ENCODE measurements at places on chromosomes 3 and 15. TPM values are rescaled to one million over a fixed set of nuclear protein-coding genes. Genes with fewer than 3 reads are reported as not detected.

ZNF662 gene
- polyA plus RNA-seq: 3.1 TPM

- no peak for DNase-seq
Measured at GRCh38 chr15:27665002-27665401, 434.1 kb downstream of the OCA2 start.

DNA sequence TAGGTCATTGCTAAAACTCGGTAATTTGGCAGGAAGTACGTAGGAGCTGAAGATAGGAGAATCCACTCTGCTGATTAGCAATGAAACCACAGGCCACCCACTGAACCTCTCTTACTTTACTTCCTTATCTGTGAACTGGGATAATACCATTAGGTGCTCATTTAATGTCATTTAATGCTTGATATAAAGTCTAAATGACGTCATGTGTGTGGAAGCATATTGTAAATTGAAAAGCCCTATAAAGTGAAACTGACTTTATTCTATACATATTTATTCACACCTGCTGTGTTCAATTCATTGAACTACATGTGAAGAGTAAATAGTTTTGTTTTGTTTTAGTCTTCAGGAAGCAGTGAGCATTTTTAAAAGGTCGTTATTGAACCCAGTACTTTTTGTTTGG lies 137.5 kb downstream of the CNTN4 start:
- DNase-seq: no peak

DNA sequence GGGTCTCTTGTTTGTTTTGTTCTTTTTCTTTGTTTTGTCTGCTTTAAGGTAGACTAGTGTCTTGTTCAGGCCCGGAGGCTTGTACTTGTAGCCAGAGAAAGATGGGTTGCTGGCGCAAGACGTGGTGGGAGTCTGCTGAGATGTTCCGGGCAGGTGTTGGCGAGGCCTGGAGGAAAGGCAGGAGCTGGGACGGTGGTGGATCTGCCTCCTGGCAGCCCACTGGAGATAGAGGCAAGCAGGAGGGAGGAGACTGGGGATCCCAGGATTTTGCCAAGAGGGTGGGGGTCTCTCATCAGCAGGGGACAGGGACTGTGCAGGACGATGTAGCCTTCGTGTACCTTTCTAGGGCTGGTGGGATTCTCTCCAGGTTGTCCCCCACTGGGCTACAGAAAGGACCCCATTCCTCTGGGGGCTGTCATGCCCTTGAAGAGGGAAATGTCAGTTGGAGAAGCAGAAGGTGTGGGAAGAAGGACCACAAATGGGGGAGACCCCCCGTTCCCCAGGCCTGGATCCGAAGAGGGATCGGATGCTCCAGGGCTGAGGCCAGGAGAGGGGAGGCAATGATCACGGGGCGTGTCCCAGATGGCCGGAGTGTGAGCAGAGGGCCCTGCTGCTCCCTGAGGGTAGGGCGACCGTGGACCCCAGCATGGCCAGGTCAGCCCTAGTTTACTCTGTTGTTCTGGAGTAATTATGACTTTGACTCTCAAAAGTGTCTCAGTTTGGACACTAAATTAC lies 7.0 kb downstream of the CHAC1 start:
- no peak for DNase-seq

RHCG gene
- 0.93 TPM for polyA plus RNA-seq

MAP4 gene
- 267 TPM for polyA plus RNA-seq

FGF7 gene
- polyA plus RNA-seq: 21.3 TPM

CHST2 gene
- polyA plus RNA-seq: 2.0 TPM

DNA sequence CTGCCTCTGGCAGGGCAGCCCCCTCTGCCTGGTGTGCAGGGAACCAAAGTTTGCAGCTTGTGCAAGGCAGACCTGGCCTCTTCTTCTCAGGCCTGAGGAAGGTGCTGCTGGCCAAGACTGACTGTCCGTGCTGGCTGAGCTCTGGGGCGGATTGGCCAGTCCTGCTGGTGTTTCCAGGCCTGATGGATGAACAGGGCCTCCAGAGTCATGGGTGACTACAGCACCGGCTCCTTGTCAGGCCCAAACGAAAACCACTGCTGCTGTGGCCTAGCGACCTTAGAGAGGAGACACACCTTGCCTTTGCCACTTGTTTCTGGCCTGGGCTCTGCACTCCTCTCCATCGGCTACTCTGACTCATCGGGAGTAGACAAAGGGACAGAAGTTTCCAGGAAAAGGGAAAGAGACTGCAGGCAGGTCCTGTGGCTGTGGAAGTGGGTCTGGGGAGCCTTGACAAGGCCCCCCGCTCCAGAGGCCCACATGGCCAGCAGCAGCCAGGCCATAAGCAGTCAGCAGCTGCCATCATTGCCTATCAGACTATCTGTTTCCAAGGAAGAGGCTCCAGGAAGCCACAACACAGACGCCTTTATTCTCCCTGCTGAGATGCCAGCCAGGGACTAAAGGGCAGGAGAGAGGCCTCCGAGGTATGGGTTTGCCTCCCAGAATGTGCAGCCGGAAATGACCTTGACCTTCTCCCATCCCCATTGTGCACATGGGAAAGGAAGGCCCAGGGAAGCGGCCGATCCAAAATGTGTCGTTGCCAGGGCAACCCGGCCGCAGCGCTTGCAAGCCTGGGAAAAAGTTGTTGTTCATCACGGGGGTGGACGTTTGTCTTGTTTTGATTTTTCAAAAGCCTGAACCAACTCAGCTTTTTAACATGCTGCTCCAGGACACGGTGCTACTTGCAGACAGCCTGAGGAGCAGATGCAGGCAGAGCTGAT lies 160.5 kb downstream of the CHSY1 start:
- DNase-seq: peak; percentile 89

Data from right cardiac atrium (tissue), 5 donors.